ENCODE measurements at places on chromosomes 16 and 17.
A peak's percentile ranks its signal among the peaks of the same experiment; 100 is the strongest.

DNA sequence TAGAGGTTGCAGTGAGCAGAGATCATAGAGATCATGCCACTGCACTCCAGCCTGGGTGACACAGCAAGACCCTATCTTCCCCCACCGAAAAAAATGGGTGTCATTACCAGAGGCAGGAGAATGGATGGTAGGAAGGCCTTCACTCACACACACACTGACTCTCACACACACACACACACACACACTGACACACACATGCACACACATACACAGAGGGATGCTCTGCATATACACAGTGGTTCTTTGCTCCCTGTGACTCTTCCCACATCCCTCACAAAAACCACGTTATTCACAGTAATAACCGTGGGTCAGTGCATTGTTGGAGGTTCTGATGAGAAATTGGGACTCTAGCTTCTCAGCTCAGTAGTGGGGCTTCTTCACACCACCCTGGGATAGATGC lies 300.2 kb upstream of the N4BP1 start:
- no peak for DNase-seq

DNA sequence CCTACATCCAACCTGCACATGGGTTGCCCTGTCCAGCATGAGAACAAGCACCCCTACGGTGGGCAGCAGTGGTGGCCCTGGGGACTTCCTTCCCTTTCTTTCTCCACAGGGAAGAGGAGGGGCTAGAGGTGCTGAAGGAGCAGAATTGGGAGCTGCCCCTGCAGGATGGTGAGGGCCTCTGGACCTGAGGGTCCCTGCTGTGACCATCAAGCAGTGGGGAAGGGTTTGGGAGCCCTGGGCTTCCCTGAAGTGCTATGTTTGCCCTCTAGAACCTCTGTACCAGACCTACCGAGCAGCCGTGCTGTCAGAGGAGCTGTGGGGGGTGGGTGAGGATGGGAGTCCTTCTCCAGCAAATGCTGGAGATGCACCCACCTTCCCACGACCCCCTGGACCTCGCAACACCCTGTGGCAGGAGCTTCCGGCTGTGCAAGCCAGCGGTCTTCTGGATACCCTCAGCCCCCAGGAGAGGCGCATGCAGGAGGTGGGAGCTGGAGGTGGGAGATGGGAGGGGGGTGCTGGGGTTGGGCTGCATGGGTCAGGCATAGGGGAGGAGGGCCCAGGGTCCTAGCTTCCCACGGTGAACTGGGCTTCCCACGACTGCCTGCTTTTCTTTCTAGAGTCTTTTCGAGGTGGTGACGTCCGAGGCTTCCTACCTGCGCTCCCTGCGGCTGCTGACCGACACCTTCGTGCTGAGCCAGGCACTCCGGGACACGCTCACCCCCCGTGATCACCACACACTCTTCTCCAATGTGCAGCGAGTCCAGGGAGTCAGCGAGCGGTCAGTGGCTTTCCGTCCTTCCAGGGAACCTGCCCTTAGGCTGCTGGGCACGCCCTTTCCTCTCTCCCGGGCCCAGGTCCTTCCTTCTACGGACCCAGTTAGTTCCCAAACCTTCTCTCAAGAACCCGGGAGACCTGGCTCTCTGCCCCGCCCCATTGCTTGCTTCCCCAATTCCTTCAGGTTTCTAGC lies 5.0 kb downstream of the ARHGEF15 start:
- no peak for DNase-seq

DNA sequence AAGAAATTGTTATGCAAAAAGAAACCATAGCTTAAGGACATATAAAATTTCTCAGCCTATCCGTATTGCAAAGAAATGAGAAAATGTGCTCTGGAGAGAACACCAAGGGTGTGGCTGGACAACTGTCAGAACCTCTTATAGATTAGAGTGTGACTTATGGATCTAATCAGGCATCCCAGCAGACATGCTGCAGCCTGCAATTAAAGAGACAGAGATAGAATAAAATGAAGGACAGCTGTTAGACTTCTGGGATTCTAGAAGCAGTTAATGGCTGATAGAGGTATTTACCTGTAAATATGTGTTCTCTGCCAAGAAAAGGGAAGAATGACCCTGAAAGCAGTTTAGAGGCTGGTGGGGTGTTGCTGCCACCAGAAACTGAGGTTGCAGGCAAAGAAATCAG lies 160.1 kb upstream of the KIF2B start:
- DNase-seq = no peak

DNA sequence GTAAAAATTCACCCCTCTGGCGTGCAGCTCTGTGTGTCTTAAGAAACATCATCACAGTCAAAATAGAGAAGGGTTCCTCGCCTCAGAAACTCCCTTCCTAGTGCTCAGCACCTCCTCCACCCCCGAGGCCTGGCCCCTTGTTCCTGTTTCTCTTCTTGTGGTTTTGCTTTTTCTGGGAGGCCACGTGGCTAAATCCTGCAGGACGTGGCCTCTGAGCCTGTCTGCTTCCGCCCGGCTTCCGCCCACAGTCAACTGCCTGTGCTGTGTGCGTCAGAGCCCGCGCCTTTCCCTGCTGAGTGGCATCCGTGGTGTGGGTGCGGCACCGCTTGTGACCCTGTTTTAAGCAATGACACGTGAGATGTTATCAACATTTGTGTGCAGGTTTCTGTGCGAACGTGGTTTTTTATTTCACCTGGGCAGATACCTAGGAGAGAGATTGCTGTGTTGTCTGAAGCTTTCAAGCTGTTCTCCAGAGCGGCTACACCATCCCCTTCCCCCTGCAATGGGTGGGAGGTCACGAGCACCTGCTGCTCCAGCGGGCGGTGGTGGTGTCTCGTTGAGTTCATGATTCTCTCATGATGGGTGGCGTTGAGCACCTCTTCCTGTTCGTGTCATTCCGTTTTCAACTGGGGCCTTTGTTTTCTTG lies 21.7 kb downstream of the ACSF3 start:
- peak; percentile 91 for DNase-seq

GRCh38 chr16:67782567-67783352 lies 23.6 kb downstream of the RANBP10 start:
- DNase-seq = no peak

DNA sequence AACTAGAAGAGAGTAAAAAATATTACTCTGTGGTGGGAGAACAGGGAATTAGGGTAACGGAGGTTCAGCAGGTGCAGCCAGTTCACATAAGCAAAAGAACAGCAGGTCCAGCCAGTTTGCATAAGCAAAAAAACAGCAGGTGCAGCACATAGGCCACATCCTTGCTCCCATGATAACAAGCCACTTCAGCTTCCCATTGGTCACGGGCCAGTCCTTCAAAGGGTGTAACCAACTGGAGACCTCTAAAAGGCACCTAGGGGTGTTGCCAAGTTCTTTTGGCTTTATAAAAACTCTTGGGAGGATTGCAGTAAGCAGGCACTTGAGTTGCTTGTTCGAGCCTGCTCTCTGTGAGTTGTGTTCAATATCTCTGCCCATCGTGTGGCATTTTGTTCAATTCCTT lies 488.1 kb downstream of the XYLT1 start:
- DNase-seq = no peak

DNA sequence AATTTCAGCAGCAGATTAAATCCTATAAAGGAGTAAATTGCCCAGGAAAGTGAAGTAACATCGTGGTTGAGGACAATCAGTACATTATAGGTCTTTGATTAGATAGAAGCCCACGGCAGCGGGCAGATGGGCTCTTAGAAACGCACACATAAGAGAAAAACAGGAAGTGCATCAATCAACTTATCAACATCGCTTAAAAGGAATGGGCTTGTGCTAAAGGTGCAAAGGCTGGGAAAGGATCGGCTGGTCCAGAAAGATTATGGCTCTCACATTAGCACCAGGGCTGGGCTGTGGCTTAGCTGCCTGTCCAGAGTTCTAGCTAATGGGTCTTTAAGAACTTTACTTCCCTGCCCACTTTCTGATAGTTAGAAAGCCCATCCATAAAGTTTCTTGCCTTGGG lies 292.0 kb upstream of the TNRC6C start:
- DNase-seq = no peak

DNA sequence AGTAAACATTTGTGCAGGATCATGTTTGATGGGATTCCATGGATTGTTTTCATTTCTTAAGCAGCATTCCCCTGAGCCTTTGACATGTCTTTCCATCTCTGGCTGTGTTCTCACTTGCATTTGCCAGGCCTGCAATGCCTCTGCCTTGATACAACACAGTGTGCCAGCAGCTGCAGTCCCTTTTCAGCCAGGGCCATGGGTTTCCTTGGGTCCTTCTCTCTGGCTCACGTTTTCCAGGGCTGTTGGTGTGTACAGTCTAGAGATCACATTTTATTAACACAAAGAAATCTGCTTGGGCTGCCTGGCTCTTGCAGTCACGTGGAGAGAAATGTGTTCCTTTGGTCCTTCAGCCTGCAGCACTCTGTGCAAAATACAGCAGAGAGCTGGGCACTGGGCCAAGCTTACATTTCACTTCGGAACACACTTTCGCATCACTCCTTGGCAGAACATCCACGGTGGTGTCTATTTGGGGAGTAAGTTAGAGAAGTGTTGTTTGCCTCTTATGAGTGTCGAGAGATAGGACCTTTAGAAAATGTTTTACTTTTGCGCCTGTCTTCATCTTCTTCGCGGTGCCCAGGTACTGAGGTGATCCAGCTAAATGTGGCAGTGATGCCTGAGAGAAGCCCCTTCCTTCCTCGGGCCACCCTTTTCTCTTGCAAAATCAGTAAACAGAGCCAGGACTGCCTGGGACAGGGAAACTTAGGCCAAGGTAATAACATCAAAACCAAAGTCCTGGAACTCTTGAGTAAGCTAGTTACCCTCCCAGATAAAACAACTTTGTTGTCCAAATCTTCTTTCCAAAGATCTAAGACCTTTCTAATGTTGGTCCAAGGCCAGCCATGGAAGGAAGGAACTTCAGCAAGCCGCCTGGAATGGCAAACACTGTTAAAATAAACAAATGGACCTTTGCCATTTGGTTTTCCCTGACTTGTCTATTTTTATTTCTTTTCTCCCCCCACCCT lies 20.9 kb downstream of the HLF start:
- no peak for DNase-seq
